Activated B cell treated with CpG ODN at 0.5 μM for 24 hours (primary cell): ENCODE measurements at places on chromosomes 11 and 22.
A peak's percentile ranks its signal among the peaks of the same experiment; 100 is the strongest.

DNA sequence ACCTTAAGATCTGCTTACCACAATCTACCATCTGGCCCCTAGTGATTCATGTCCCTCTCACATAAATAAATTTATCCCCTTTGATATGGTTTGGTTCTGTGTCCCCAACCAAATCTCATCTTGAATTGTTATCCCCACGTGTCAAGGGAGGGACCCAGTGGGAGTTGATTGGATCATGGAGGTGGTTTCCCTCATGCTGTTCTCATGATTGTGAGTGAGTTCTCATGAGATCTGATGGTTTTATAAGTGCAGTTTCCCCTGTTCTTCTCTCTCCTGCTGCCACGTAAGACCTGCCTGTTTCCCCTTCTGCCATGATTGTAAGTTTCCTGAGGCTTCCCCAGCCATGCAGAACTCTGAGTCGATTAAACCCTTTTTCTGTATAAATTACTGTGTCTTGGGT is 37.2 kb downstream of the OR2AG2 start:
- no peak for DNase-seq

- DNase-seq: no peak
Observed at GRCh38 chr11:59152312-59152951, 9.8 kb downstream of the FAM111A start.

DNA sequence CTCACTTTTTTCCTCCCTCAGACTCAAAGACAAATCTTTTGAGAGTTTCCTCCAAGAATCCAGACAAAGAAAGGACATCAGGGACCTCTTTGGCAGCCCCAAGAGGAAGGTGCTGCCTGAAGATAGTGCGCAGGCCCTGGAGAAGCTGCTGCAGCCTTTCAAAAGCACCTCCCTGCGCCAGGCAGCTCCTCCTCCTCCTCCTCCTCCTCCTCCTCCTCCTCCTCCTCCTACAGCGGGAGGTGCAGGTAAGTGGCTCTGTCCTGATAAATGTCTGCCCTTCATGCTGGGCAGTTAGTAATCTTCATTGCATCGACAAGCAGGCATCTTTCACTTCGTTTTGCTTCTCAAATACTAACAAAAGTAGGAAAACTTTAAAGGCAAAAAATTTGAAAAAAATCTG is 82.8 kb upstream of the PARVA start:
- DNase-seq: no peak

DNA sequence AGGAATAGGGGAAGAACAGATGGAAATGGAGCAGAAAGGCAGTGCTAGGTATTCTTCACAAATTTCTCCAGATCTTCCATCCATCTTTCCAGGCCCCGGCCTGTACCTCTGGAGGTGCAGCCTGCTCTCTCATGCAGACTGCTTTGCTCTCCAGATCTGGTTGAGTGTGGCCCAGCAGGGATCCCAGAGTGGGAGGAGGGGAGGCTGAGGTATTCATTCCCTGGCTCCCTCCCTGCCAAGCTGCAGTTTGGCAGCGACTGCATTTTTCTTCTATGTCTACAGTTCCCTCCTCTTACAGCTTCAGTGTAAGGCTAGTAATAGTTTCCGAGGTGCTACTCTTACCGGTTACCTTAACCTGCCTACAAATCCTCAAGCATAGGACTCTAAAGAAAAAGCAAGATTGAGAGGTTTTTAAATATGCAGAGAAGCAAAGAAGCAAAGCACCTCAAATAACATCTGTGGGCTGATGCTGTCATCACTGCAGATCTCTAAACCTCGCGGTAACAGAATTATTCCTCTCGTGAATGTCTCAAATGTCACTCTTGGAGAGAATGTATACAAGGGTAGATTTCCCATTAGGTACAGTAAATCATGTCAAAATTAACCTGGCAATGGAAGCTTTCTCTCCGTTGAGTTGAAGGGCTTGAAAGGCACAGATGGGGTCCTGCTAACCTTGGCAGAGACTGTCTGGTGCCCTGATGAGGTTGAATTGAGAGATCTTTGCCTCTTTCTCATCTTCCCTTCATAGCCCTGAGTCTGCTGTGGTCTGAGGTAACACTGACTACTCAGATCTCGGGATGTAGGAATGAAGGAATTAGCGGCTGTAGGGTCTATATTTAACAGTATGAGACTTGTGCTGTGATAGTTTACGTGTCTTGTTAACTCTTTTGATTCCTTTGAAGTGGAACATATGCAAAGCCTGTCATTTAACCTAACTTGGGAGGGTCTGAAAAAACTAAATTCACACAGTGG is 297.9 kb upstream of the C11orf87 start:
- DNase-seq: no peak

DNA sequence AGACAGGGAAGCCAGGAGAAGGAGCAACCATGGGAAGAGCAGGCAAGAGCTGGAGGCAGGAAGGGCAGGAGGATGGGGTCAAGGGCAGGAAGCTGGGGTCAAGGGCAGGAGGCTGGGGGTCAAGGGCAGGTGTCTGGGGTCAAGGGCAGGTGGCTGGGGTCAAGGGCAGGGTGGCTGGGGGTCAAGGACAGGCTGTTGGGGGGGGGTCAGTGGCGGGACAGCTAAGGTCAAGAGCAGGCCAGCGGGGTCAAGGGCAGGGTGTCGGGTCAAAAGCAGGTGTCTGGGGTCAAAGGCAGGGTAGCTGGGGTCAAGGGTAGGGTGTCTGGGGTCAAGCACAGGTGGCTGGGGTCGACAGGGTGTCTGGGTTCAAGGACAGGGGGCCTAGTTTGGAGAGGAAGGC is 24.2 kb downstream of the CPT1A start:
- no peak for DNase-seq

DNA sequence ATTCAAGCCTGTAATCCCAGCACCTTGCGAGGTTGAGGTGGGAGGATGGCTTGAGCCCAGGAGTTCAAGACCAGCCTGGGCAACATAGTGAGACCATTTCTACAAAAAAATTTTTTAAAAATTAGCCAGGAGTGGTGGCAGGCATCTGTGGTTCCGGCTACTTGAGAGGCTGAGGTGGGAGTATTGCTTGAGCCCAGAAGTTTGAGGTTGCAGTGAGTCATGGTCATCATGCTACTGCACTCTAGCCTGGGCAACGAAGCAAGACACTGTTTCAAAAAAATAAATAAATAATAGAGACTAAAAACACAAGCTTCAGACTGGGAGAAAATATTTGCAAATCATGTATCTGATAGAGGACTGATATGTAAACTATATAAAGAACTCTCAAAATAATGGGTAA is 33.2 kb downstream of the BTBD10 start:
- DNase-seq: no peak

DNA sequence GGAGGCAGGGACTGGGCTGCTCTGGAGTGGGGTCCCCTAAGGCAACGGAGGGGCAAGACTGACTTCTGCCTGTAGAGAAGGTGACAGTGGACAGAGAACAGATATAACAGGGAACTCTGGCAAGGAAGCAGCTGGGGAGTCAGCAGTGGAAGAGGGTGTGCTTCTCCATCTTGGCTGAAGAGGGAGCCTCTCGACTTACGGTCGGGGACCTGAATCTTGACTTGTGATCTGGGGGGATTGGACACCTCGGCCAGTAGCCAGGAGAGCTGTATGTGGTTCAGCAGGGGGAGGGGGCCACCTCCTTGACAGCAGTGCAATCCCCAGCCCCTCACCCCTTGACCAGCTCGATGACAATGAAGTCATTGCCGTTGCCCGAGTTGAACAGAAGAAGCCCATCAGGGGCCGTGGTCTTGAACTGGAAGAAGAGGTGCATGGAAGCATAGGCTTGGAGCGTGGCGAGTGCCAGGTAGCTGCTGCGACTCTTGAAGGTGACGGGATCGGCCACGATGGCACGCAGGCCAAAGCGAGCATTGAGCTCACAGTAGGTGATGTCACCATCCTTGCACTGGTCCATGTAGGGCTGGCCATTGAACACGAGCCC is 60.0 kb downstream of the SLC22A12 start:
- no peak for DNase-seq

GRCh38 chr22:22710719-22711531 is 66.5 kb downstream of the GGTLC2 start:
- peak; percentile 70 for DNase-seq

GRCh38 chr11:269146-269890 is 8.9 kb upstream of the NLRP6 start:
- DNase-seq: peak; percentile 54

- DNase-seq: no peak
Observed at GRCh38 chr22:48083502-48083901, 1321.1 kb downstream of the TBC1D22A start.

GRCh38 chr11:72834905-72835304 is 20.7 kb downstream of the ATG16L2 start:
- DNase-seq: no peak

DNA sequence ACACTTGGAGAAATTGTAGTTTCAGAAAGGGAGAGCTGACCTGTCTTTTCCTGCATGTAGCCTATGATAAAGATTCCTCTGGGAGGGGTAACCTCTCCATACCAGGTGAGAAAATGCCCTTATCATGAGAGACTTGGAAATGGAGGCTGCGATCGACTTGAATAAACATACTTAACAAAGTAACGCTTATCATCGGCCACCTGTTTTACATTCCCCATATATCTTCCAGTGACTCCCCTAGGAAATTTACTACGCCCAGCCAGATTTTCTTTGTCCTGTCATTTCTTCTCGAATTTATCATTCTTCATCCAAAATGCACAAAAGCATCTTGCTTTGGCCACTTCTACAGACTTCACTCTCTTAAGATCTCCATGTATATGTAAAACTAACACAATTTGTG is 143.5 kb downstream of the CCDC81 start:
- DNase-seq: no peak

DNA sequence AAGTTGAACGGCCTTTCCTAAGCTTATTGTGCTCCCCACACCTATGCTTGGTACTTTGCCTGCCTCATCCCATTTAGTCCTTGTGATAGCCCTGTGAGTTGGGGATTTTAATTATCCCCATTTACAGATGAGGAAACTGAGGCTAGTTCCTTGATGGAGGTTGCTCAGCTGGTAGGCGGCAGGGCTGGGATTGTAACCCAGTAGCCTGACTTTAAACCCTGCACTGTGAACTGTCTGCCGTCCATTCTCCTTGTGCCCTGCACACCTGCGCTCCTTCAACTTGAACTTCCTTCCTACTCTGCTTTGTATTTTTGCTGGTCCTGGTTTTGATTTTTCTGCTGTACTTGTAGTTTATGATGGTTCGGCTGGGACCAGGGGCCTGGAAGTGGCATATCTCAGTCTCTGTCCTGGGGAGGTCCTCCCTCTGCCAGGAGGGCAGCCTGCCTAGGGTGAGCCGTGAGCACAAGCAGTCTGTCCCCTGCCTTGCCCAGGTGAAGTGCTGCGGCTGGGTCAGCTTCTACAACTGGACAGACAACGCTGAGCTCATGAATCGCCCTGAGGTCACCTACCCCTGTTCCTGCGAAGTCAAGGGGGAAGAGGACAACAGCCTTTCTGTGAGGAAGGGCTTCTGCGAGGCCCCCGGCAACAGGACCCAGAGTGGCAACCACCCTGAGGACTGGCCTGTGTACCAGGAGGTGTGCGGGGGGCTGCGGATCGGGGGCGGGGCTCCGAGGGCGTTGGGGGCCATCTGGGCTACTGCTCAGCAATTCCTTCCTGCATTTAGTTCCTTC is 52.4 kb downstream of the CD82 start:
- DNase-seq: no peak

- DNase-seq: no peak
Observed at GRCh38 chr11:116986521-116987105, 111.6 kb downstream of the SIK3 start.

DNA sequence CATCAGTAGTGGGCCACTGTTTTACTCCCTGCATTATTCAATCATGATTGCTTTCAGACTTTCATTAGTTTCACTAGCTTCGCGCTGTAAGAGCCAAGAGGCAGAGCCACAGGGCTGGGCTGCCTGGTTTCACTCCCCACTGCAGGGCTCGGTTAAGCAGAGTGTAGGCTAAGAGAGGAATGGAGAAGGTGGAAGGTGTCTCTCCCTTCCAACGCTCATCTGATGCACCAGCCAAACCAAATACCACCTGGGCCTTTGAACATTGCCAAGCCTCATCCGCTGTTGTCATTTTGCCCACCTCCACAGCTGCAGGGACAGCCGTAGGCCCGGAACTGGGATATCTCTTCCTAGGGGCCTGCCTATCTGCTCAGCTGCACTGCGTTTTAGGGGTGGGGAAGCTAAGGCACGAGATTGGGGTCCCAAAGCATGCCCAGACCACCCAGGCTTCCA is 480 bp upstream of the SMARCB1 start:
- DNase-seq: no peak

GRCh38 chr11:84780689-84781293 is 846.4 kb downstream of the DLG2 start:
- DNase-seq: no peak

- DNase-seq: no peak
Observed at GRCh38 chr11:120590472-120590871, 78.9 kb downstream of the GRIK4 start.

GRCh38 chr11:27716835-27717234 is 16.6 kb upstream of the BDNF start:
- DNase-seq: no peak

GRCh38 chr11:77411137-77411707 is 62.7 kb downstream of the PAK1 start:
- DNase-seq: peak; percentile 37

DNA sequence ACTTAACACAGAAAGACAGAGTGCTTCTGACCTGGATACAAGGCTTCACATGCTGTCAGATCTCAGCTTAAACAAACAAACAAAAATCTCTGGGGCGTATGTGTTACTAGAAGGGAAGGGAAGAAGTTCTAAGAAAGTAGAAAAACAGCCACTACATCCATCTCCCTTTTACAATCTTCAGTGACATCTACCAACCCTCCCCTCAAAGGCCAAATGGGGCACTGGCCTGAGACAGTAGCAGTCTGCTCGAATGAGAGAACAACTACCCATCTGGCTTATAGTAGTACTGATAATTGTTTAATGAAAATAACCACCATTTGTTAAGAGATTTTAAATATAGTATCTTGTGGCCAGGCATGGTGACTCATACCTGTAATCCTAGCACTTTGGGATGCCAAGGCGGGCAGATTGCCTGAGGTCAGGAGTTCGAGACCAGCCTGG is 29.4 kb downstream of the CCDC83 start:
- DNase-seq: no peak

DNA sequence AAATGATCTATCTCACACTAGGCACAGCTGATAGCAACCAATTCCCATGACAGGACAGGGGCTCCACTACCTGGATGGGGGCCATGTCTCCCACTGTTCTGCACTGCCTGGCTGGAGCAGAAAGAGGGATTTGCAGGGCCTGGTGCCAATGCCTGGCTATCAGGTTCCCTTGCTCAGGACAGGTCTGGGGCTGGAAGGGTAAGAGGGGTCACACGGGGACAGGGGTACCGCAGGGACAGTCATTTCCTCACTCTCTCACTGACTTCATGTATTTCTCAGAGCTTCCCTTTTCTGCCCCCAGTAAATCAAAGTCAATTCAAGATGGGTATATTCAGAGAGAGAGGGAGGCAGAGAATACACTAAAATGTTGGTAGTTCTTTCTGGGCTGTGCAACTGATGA is 119.1 kb upstream of the CSNK2A3 start:
- no peak for DNase-seq

DNA sequence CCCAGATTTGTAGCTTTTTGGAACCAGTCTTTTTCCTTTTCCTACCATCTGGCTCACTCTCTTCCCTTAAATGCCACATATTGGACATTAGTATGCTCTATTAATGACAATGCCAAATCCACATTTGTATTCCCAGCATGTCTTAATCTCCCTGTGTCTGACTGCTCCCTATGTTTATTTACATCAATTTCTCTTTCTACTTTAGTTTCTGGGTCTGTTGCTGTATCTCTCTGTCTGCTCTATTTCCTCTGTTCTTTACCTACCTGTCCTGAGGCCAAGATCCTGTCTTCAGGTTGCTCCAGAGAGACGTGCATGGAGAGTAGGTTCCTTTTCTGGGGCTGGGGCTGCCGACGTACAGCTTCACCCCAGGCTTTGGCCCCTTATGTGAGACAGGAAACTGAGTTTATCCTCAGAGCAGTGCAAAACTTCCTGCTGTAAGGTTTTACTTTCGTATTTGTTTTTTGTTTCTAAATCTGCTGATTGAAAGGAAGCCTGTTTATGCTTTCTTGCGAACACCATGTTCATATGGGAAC is 25.6 kb downstream of the OR2AG2 start:
- peak; percentile 24 for DNase-seq
